Activated T-cell treated with anti-CD3 and anti-CD28 coated beads for 1 hour (primary cell): ENCODE measurements at places on chromosomes 2 and 18.

- peak; percentile 46 for DNase-seq
These were observed at the start of gene SNTG2 for GRCh38 chr2:950080-950966. Gene SNTG2 (plus strand): TSS chr2:950849. CDS start chr2:950997, 148 bp downstream.

DNA sequence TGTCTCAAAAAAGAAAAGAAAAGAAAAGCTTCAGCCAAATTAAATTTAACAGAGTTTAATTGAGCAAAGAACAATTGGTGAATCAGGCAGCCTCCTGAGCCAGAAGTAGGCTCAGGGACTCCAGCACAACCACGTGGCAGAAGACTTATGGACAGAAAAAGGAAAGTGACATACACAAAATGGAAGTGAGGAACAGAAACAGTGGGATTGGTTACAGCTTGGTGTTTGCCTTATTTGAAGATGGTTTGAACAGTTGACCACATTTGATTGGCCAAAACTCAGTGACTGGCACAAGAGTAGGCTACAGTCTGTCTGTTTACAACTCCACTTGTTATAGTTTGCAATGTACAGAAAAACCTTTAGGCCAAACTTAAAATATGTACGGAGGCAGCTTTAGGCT, 83.1 kb downstream of the SOCS6 start:
- no peak for DNase-seq

DNA sequence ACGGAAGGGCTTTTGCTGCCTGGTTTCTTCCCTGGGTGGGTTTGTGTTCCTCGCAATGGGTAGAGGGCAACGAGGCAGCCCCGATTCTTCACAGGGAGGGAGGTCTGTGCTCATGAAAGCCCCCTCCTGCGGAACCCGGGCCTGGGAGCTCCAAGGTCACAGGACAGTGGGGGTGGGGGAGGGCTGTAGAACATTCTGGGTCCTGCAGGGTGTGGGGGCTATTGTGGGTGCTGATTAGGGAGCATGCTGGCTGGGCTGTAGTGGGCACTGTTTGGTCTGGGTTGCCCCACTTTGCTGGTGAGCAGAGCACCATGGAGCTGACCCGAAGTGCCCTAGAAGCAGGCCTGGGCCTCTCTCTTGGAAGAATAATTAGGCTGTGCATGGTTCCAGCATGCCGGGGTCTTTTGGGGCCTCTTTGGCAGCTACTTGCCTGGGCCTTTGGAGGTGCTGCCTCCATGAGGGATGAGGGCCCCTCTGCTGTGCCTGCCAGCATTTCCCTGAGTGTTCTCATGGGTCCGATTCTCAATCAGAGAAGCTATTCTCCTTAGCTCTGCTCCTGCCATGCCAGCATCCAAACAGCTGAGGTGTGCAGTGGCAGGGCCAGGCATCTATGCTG, 232.2 kb upstream of the HS6ST1 start:
- DNase-seq = no peak

DNA sequence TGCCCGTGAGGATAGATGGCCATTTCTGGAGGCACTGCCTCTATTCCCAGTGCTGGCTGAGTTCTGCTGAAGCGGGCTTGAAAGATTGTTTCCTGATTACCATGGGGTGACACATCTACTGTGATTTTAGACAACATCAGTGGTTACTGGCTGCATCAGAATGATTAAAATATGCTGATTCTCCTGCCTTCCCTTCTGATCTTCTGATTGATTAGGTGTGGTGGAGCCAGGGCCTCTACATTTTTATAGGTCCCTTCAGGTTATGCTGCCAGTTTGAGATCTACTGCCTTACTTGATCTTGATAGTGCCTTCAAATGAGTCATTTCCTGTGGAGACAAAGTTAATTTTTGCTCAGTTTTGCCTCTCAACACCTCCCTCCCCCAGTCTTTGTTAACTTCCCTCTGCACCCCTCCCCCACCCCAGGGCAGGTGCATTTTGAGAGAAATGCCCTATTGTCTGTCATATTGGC, 31.6 kb upstream of the SNORC start:
- peak; percentile 56 for DNase-seq

DNA sequence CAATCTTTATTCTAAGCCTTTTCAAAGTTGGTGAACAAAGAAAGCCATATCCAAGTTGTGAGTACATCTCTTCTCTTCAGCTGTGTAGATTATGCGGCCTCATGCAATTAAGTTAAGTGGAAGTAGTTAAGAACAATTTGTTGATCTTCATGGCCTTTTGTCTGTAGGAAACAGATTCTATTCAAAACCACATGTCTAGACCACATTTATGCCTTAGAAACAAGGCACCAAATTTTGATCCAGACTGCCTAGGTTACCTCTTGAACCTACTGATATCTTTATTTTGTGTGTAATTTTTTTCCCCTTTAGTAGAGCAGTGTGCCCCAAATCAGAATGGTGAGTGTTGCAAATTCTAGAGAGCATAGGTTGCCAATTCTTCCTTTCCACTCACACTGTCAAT, 101.6 kb upstream of the CERS6 start:
- DNase-seq = no peak

- DNase-seq = no peak
These were observed 2.0 kb upstream of the TBC1D8 start for GRCh38 chr2:101153077-101153707.

DNA sequence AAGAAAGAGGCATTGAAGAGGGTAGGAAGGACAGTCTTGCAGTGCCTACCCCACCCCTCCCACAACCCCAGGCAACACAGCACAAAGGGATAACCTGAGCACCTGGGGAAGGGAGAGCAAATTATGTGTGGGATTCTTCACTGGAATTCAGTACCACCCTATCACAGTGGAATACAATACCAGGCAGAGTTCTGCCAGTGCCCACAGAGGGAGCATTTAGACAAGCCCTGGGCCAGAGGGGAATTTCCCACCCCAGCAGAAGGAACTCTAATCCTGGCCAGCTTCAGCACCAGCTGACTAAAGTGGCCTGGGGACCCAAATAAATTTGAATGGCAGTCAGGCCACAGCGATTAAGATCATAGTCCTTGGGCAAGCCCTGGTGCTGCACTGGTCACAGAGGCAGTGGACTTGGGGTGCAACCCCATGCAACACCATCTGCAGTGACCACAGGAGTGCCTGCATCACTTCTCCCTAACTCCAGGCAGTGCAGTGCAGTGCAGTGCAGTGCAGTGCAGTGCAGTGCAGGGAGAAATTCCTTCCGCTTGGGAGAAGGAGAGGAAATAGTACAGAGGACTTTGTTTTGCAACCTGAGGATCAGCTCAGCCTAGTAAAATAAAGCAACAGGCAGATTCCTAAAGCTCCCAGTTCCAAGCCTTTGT, 147.8 kb upstream of the SRD5A2 start:
- DNase-seq = no peak

GRCh38 chr2:12036640-12036983, 290.2 kb downstream of the LPIN1 start:
- DNase-seq = no peak

DNA sequence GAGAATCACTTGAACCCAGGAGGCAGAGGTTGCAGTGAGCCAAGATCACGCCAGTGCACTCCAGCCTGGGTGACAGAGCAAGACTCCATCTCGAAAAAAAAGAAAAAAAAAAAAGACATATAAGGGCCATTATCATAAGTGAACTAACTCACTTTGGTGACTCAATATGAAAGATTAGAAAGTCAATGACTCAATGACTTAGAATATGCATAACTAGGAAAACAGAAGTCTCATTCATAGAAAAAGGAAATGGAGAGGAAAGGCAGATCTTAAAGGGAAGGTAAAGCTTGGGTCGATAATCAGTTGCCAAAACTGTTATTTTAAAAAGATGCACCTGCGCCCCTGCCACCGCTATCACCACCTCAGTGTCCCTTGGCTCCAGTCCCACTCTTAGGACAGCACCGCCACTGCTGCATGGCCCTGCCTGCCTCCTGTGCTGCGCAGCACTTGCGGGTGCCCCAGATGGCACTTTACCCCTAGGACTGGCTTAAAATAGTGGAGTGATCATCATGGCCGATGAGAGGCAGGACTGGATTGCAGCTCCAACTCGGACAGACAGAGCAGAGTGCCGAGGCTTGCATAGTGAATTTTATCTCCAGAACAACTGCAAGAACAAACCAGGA, 54.7 kb downstream of the INO80D start:
- DNase-seq = no peak

GRCh38 chr2:36921984-36922383, 44.4 kb downstream of the STRN start:
- DNase-seq = no peak

DNA sequence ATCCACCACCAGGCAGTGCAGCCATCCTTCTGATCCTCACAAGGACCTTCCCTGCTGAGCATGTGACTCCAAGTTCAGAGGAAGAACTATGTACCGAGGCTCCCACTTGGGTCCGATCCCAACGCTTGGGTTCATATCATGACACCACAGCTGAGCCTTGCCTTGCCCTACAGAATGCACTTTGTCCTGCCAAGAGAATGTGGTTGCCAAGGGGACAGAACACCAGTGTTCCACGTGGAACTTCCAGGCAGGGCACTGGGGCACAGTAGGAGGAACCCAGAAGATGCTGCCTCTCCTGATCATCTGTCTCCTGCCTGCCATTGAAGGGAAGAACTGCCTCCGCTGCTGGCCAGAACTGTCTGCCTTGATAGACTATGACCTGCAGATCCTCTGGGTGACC, at the start of gene TEX51:
TSS of gene TEX51 (plus strand) at position 255 of the 400 bp plus-strand sequence. CDS start at position 284, 29 bp downstream.
- no peak for DNase-seq

DNA sequence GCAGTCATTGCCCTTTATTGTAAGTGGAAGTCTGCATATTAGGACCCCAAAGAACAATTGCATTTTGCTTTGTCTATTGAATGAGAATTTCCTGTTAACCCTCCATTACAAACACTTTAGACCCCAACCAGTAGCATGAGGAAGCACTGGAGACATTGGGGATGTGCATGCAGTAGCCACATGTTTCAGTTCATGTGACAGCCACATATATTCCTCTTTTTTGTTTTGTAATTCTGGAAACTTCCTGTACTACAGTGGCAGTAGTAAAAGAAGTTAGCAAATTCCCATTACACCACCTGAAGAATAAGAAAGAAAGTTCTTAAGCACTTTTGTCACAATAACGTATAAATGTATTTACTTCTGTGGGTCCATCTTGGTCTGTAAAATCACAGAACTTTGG, 281.1 kb upstream of the SLC14A2 start:
- no peak for DNase-seq

DNA sequence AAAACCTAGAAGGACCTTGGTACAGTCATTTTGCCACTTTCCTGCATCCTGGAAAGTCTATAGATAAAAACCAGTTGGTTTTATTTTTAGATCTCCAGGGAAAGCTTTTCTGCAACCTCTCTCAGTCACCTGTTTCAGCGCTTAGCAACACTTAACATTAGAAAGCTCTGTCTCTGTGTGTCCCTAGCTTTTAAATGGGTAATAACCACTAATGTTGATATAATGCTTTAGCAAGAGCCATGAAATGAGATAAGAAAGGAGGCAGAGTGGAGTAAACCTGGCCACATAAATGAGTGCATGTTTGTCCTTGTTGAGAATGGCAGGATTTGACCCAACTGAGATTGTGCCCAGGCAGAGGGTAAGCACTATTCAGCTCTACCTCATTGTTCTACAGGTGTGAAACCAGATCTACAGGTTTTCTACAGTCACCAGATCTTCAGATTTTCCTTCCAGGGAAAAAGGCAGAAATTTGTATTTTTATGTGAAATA, 44.8 kb downstream of the MARCHF4 start:
- no peak for DNase-seq

- DNase-seq = no peak
These were observed 1374.9 kb upstream of the CELF4 start for GRCh38 chr18:38940475-38940862.

DNA sequence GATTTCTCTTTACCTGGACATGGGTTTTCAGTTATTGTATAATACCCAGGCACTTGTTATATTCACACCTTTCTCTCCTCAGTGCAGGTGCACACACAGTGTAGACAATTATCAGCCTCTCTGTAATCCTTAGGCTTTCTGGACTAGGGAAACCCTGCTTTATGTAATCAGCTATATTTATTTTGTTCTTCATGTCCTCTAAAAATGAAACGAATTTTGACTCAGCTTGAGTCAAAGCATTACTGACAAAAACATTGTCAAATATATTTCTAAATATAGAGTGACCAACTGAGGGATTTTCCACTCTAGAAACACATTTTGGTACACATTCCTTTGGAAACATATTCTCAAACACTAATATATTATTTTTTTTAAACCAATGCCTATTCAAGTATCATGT, 144.8 kb upstream of the GULP1 start:
- no peak for DNase-seq

DNA sequence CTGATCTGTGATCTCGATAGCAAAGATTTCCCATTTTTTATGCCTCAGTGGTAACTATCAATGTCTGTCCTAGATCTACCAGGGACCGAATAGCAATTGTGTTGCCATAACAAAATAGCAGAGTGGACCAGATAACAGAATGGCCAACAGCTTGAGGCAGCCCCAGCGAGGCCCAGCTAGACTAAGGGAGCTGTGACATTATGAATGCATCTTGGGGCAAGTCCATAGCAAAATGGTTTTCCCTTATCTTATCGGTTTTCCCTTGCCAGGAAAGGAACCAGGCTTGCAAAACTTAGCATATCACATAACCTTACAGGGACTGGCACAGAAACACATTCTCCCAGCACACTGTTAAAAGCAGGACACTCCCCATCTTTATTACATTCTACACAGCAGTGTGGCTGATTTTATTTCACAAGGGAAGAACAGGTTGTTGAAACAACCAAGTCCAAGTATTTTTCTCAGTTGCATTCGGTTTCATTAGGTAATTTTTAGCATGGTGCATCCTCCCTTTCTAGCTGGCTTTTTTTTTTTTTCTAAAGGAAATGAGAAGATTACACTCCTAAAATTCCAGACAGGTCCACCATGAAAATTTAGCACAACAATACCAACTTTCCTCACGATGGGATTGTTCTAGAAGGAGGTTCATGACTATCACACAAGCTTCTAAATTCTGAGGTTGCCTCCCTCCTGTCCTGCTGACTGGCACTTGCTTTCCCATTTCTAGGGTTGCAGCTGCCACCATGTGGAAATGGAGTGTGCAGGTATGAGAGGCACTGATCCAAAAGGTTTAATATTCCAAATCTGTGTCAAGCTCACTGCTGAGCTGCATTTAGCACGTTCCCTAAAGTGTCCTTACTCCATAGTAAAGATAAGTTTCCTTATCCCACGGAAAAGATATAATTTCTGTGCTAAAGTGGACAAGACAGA, 97.0 kb upstream of the SLC35G4 start:
- DNase-seq = no peak

DNA sequence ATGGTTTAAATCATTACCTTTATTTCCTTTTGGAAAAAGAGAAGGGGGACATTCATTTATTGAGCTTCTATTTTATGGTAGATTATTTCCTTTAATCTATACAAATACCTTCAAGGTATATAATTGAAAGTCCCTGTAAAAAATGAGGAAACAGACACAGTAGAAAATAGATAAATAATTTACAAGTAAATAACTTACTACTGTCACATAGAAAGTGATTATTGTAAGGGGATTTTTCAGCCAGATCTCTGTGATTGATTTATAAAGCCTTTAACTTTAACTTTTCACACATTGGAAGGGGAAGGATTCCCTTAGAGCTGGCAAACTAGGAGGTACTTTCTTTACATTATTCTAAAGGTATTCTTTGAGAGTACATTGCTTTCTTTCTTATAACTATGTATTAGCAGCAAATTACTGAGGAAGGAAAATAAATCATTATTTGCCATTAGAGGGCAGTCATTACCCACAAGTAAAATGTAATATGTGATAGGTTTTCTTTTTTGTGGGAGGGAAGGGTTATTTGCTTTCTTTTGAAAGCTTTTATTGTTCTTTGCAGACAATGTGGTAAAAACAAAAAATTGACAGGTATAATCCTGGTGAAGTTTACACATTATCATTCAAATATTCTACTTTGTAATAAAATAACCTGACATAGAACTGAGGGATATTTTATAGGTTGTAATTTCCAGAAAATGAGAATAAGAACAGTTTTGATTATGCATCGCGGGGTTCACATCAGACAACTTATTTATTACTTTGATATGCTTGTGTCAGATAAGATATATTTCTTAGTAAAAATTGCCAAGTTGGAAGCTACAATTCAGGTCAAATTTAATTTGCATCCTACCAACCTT, 24.8 kb upstream of the RPE start:
- DNase-seq = no peak
